ENCODE measurements at places on chromosomes 11 and 22.

GRCh38 chr22:36055376-36056295 lies 27.0 kb upstream of the RBFOX2 start:
- no peak for DNase-seq

DNA sequence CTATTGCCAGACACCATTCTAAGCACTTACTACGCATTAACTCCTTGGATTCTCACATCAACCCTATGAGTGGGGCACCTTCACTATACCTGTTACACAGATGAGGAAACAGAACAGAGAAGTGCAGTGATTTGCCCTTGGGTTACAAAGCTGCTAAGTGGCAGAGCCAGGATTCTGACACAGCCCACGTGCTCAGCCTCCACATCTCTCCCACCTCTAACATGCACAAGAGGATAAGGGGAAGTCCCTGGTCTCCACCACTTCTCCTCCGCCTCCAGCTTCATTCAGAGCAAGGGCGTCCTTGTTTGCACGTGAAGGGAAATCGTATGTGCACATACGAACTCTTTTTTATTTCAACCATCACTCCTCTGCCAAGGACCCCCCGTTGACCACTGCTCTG lies 53.7 kb downstream of the CDON start:
- no peak for DNase-seq

GRCh38 chr11:101446238-101446637 lies 137.6 kb downstream of the TRPC6 start:
- no peak for DNase-seq

- no peak for DNase-seq
Measured at GRCh38 chr11:78371221-78371891, 46.3 kb downstream of the GAB2 start.

DNA sequence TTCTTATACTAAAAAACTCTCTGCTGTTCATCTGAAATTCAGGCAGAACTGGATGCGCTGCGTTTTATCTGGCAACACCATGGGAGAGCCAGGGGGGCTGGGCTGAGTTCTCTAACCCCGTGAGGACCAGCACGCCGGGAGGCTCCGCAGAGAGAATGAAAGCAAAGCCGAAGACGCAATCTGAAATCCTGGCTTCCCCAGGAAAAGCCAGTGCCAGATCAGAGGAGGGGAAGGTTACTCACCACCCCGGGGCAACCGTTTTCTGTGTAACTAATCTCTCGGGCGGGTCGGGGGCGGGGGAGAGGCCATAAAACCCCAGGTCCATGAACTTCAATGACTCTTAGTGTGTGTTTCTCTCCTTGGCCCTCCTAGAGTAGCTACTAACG lies 99.4 kb downstream of the SHANK2 start:
- DNase-seq: no peak

- no peak for DNase-seq
Measured at GRCh38 chr11:21883354-21883753, 309.5 kb upstream of the ANO5 start.

DNA sequence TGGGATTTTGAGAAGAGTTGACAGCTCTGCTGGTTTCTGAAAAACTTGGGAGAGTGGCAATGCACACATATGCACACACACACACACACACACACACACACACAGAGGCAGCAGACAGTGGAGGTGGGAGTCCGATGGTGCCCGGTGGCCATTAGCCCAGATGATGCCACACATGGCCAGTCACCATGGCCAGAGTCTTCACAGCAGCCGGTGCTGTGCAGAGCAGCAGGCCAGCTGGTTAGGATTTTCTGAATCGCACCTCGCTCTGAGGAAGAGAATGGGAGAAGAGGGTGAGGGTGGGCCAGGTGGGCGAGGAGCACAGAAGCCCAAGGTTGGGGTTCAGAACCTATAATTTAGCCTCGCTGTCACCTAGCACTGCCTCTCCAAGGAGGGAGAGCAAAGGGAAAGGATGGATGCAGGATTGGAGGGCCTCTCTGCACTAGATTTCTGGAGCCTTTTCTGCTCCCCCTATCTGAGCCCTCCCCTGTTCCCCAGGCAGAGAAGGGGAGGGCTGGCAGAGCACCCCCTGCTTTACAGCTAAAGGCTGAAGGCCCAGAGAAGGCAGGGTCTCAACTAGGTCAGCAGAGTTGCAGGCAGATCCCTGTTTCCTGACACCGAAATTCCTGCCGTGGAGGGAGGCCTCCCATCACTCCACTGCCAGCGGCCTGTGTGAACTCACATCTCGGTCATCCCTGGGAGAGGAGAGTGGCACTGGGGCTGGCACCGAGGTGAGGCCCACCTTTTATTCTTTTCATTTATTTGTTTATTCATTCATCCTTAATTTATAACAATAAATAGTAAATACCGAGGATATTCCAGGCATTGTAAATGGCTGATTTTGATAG lies 25.8 kb upstream of the FXYD6 start:
- no peak for DNase-seq

GRCh38 chr11:117641008-117641915 lies 155.8 kb downstream of the DSCAML1 start:
- no peak for DNase-seq

DNA sequence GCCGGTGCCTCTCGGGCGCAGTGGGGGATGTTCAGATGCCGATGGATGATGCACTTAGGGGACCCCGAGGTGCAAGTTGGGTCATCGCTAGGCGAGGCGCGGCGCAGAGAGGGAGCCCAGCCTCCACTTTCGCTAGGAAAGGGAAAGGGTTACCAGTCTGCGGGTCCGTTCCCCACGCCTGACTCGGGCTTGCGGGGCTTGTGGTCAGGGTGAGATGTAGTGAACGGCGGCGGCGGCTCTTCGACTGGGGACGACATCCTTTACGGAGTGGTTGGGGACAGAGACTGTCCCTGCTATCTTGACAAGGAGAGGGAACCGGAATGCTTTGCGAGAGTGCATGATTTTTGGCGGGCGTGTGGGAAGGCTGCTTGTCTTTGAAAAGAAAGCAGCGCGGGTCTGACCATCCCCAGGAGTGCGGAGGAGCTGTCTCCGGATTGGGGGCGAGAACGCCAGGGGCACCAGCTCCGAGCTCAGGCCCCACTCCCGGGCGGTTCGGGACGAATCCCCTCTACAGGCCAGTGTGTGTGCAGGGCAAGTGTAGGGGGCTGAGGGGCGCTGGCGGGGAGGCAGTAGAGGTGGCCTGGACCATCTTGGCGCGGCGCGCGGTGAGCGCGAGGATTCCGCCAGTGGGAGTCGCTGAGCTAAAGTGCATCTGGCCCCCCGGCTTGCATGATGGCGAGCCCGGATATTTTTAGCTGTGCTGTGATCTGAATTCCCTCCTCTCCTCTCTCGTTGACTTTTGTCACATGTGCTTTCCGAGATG lies 1.1 kb downstream of the FAT3 start:
- DNase-seq: peak; percentile 26
